ENCODE measurements at places on chromosomes 6 and 20.

DNA sequence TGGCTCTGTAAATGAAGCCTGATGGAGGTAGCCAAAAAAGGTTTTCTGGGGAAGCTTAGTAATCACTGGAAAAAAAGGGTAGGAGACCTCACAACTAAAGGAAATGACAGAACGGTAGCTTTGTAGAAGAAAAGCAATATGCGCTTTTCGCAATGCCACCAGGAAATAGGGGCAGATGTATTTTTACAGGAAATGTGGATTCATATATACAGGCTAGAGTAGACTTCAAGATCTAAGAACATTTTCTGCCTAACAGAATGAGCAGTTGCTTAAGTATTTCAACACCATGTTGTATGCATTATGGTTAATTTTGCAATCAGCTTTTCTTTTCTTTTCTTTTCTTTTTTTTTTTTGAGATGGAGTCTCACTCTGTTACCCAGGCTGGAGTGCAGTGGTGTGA is 219.6 kb downstream of the CD83 start:
- DNase-seq, result no peak

DNA sequence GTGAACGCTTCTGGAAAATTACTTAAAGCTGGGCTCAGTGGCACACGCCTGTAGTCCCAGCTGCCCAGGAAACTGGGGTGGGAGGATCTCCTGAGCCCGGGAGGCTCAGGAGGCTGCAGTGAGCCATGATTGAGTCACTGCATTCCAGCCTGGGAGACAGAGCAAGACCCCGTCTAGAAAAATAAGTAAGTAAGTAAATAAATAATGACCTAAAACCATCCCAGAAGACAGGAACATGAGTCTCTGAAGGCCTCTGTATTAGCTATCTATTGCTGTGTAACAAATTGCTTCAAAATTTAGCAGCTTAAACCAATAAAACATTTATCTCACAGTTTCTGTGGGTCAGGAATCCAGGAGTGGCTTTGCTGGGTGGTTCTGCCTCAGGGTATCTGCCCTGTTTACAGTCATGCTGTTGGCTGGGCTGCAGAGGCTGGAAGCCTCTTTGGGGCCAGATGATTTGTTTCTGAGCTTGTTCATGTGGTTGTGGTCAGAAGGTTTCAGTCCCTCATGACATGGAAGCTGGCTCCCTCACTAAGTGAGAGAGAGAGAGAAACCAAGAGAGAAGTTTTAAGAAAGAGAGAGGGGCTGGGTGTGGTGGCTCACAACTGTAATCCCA is 48.4 kb upstream of the NCOA3 start:
- no peak for DNase-seq

DNA sequence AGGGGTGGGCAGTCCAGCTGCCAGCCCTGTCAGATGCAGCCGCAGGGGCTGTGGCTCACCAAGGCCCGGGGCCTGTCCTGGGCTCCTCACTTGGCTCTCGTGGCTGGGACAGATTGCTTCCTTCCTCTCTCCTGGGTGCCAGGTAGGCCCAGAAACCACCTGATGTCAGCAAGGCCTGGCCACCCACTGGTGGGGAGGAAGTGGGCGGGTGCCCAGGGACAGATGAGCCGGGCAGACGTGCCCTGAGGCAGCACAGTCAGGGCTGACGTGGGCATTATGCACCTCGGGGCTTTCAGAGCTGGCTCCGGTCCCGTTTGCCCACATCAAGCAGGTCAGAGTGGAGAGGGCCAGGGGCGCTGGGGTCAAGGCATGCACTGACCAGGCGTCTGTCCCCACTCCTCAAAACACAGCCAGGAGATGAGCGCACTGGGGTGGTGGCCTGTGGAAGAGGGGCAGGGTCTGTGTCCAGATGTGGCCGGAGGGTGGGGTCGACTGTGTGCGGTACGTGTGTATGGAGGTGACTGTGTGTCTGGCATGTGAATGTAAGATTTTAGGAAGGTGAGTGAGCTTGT is 133.2 kb upstream of the PTPN1 start:
- no peak for DNase-seq

DNA sequence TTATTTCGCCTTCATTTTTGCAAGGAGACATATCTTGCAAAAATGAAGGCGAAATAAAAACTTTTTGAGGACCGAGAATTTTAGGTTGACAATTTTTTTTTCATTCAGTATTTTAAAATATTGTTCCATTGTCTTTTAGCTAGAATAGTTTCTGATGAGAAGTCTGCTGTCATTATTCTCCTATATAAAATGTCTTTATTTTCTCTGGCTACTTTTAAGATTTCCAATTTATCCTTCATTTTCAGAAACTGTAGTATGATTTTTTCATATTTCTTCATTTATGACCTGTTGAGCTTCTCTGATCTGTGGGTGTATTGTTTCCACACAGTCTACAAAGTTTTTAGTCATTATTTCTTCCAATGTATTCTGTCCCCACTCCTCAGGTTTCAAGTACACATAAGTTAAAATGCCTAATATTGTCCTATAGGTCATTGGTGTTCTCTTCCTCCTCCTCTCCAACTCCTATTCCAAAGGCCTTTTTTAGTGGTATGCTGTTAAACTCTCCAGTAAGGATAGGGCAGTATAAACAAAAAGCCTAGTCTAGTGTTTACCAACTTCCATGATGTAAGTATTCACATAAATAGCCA is 15.7 kb downstream of the AHI1 start:
- no peak for DNase-seq

GRCh38 chr6:5504078-5504477 is 242.8 kb downstream of the FARS2 start:
- DNase-seq, result no peak

DNA sequence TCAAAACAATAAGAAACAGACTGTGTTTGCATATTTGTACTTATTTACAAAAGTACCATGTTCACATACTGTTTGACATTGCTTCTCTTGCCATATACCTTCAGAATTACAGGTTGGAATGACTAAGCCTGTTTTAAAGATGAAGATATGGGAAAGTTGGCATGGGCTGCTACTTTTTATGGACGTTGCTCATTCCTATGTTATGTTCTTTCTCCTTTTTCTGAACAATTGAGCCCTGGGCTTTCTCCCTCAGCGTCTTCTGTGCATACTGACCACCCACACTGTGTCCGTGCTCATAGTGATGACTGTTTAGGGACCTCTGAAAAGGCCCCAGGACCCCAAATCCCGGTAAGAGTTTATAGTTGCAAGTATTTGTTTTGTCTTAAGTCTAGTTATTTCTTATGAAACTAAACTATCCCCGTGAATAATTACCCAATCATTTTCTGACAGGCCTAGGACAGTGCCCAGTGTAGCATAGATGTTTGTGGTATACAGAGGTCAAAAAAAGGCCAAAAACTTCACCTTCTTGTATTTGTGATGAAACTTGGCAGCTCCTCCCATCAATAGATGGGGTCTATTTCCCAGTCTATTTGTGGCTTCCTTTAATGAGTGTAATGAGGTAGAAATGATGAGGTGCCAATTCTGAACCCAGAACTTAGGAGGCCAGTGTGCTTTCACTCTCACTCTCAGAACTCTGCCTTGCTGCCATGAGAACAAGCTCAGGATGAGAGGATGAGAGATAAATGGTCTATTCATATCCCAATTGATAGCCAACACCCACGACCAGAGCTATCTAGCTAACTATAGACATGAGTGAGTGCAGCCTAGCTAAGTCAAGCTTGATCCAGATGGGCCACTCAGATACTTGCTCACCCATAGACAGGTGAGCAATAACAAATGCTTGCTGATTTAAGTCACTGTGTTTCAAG is 40.9 kb downstream of the GSTA4 start:
- no peak for DNase-seq

GRCh38 chr6:90403489-90404381 is 107.1 kb upstream of the BACH2 start:
- no peak for DNase-seq

GRCh38 chr20:40313730-40314129 is 375.3 kb downstream of the MAFB start:
- DNase-seq, result no peak
